ENCODE measurements at places on chromosomes 11 and 22.

DNA sequence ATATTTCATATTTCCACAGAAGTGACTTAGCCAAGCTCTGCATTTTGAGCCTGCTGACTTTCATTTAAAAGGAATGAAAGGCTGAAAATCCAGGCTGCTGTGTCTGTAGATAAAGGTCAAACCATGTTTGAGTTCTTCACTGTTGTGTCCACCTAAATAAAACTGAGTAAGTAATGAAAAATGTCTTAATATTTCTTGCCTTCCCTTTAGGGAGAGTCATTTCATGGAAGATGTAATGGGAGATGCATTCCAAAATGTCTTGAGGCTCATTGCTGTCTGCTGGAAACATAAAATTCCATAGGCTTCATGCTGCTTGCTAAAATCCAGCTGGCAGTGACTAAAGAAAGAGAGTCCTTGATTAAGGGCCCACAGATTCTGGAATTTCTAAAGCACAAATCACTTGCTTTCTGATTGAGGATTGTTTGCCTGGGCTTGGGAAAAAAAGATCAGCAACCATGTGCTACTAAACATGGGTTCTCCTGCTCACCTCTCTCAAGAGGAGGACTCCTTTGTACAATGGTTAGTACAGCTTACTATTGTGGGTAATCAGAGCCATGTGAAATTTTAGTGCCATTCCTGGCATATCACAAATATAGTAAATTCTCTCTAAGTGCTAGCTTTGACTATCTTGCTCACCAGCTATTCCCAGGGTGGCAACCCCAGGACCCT lies 56.9 kb downstream of the PANX1 start:
- DNase-seq = no peak

- no peak for DNase-seq
These were observed 9.4 kb downstream of the OR5B21 start for GRCh38 chr11:58498464-58498863.

DNA sequence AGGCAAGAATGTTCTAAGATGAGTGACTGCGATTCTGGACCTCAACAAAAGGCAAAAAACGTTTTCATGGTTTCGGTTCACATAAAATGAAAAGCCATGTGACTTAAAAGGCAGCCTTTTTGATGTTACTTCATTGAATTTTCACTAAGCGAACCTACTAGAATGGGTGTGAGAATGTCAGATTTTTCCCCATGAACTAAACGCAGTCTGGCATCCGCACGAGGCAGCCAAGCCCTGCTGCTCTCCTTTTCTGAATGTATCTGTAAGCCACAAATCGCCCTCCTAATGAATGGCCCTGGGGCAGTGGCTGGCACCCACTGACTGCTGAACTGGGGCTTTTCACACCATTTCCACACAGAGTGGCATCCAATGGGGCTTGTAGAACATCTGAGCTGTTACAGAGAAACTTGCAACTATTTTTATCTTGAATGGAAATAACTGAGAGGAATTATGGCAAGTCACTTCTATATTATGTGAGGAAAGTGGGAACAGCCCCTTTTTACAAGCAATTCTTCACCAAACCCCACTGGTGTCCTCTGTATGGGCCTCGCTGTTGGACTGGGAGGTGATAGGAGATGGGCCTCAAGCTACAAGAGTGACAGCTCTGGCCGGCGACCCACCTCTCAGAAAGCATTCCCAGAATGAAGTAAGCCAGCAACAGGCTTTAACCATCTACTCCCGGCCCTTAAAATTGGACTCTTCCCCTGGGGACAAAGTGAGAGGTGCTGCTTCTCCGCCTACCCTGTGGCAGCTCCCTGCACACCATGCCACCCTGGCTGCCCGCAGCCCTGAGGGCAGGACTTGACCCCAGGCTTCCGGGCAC lies 29.4 kb downstream of the PPP2R1B start:
- no peak for DNase-seq

GRCh38 chr22:28791841-28792490 lies 8.4 kb downstream of the XBP1 start:
- DNase-seq = no peak

DNA sequence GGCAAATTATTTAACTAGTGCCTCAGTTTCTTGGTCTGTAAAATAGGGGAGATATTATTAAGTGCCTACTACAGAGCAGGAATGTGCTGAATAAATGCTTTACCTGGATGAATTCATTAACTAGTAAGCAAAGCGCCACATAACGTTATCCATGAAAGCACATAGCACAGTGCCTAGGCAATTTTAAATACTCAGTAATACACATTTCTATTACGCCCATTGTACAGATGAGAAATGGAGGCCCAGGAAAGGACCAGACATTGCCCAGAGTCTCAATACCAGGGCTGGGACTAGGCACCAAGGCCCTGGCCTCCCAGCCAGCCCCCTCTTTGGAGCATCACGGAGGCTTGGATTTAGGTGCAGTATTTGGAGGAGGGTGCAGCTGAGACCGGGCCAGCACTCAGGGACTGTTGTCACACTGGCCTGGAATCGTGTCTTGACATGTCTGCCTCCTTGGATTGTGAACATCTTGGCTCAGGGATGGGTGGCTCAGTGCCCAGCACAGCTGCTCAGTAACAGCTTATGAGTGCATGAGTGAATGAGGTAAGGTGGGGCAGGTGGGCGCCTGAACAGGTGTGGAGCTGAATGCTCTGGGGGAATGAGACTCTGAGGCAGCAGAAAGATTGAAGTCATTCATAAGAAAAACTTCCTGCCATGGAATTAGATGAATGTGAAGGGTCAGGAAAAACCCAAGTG lies 42.1 kb upstream of the TPBGL start:
- no peak for DNase-seq

DNA sequence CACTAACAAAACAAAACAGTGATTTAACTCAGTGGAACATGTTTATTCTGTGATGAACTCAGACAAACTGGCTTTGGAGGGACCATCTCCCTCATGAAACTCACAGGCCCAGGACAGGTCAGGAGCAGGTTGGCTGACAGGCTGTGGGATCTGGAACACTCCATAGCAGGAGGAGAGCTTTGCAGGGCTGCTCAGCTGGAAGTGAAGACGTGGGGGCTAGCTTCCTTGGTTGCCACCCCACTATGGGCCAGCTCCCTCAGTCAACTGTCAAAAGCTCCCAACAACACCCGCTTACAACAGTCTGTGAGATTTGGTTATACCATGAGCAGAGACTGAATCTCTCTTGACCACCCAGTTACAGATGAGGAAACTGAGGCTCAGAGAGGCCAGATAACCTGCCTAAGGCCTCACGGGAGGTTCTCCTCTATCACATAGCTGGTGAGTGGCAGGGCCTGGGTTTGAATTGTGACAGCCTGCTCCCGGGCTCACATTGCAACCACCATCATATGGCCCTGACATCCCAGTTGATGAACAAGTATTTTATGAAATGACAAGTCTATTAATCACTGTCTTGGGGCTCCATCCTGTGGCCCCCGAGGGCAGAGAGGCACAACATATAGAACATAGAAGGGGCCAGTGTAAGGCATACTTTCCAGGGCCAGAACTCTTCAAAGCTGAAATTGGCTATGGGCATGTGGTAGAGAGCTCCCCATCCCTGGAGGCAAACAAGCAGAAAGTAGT lies 473.4 kb downstream of the MN1 start:
- DNase-seq = no peak

GRCh38 chr11:102513869-102514268 lies 16.7 kb downstream of the MMP7 start:
- DNase-seq = no peak
